ENCODE measurements at places on chromosomes 16 and 17.
A peak's percentile ranks its signal among the peaks of the same experiment; 100 is the strongest.

DNA sequence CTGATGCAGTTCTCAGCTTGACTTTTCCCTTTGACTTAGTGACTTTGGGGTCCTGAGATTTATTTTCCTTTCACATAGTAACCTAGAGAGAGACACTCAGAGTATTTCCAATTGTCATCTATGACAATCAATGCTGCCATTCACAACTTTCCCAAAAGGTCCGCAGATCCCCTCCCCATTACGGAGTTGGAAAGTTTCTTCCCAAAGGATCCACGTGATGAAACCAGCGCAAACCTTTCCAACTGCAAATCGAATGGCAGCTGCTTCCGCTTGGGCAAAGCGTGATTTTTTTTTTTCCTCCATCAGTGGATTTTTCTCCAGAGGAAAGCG, 538 bp upstream of the FCSK start:
- no peak for DNase-seq

DNA sequence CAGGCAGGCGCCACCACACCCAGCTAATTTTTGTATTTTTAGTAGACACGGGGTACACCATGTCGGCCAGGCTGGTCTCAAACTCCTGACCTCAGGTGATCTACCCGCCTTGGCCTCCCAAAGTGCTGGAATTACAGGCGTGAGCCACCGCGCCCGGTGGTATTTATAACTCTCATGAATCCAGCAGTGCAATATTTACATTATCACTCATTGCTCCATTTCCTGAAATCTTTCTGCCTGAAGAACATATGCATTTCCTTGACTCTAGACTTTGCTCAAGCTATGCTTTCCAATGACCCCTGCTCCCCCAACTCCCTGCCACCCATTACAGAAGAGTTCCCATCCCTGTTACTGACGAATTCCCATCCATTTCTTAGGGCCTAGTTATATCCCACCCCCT, 19.7 kb upstream of the NDUFAB1 start:
- no peak for DNase-seq

DNA sequence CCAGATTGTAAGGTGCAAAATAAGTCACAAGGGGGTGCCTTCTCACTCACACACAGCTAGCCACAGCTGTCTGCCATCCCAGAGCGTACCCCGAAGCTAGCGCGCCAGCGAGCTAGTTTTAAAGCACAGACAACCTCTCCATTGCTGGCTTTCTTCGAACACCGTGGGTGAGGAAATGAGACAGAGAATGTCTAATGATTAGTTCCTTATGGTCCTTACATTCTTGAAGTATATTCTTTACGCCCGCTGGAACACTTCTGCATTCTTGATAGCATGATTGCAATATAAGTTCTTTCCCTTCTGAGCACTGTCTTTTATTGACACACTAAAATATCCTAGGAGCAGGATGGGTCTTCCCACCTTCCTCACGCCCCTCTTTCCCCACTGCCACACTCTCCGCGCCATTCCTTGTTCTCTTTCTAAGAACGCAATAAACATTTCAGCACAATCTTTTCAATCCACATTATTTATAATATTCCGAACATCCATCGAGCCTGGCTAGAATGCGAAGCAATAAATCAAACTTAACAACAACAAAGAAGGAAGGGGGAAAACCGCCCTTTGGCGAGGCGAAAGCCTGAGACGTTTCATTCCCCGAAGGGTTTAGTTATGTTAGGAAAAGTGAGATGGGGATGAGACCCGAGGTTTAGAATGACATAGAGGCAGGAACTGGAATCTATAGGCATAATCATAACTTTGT, 251.3 kb downstream of the NTN1 start:
- no peak for DNase-seq

DNA sequence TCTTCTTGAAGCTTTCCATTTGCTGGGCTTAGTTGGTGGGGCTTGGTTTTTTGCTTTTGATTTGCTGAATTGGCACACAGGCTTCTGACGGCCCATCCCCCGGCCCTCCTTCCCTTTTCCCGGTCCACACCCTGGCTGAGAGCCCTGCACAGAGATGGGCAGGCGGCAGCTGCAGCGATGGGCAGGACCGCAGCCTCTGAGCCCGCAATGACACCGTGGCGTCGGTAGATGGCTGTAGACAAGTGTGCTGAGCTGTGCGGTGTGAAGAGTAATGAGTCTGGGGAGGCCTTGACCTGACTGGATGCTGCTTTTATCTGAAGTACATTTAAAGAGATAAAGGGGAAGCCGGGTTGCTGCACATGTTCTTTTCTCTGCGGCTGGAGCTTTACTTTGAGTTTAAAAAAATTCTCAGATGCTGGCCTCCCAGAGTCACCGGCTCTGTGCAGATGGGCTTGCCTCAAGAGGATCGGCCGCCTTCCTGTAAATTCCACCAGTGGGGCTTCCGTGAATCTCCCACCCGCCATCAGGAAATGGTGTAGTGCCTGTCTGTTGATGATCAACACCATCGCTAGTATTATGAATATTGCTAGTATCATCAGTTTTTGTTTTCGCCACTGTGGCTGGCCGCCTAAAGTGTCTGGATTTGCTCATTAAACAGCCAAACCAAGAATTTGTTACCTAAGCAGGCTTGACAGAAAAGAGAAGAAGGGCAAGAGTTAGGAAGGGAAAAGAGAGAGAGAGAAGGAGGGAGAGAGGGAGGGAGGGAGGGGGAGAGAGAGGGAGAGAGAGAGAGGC, 245.6 kb upstream of the RBFOX1 start:
- no peak for DNase-seq

GRCh38 chr17:49942947-49943346, 26.0 kb upstream of the DLX4 start:
- DNase-seq: no peak

GRCh38 chr17:9226794-9227135, 205.5 kb downstream of the NTN1 start:
- peak; percentile 9 for DNase-seq
